ENCODE measurements at places on chromosomes 7 and 10.
A peak's percentile ranks its signal among the peaks of the same experiment; 100 is the strongest.

DNA sequence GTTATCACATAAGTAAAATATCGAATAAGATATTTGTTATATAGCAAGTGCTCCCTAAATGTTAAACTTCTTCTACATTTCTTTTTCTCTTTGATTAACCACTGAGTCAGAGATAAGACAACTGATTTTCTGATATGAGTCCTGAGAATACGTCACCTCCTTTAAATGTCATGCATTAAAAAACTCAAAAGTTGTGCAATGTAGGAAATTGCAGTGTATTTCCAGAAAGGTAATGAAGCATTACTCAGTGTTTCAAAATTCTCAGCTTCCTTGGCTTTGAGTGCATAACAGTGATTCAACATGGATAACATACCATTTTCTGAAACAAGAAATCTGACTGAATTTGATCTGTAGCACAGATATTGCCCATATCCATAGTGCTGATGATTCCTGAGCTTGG, 155.8 kb downstream of the BMPER start:
- DNase-seq: no peak

DNA sequence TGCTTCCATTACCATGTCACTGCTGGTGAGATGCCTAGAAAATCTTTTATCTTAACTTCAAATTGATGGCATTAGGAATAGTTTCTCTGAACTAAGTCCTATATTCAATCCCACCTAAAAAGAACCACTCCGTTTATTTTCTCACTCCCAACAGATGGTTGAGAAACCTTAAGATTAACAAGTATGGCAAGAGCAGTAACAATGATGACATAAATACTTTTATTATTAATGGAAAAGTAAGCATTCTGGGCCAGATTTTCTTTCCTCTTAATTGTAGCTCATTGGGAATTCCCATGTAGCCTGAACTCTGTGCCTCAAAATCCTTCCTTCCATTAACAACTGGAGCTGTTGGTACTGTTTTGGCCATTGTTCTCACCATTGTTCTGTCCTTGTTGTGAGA, 21.1 kb upstream of the FAM13C start:
- DNase-seq: no peak

GRCh38 chr7:2876031-2876731, 32.1 kb upstream of the GNA12 start:
- DNase-seq: no peak

DNA sequence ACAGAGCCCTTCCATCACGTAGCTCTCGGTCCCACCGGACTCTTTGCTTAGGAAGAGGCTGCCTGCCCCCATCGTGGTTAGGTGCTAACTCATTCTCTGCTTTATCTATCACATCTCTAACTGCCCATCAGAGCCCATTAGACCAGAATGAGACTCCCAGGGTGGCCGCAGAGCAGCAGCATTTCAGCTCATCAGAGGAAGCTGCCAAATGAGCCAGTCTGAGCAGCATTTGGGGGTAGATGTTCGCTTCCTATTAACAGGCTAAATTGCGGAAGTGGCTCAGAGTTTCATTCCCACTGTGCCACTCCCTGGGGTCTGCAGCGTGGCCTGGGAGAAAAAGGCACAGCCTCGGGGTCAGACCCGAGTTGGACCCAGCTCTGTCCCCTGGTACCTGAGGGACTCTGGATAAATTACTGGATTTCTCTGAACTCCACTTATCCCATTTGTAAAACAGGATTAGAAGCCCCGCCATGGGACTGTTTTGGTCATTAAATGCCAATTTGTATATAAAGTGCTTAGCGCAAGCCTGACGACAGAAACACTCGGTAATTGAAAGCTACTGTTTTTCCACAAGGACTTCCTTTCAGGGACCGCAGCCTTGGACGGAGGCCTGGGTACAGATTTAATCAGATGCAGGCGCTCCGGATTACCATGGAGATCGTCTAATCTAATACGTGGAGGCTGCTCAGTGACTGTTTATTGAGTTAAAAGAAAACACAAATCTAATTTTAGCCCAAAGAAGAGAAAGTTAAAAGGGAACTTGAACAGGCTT, 73.8 kb upstream of the PRLHR start:
- peak; percentile 55 for DNase-seq

DNA sequence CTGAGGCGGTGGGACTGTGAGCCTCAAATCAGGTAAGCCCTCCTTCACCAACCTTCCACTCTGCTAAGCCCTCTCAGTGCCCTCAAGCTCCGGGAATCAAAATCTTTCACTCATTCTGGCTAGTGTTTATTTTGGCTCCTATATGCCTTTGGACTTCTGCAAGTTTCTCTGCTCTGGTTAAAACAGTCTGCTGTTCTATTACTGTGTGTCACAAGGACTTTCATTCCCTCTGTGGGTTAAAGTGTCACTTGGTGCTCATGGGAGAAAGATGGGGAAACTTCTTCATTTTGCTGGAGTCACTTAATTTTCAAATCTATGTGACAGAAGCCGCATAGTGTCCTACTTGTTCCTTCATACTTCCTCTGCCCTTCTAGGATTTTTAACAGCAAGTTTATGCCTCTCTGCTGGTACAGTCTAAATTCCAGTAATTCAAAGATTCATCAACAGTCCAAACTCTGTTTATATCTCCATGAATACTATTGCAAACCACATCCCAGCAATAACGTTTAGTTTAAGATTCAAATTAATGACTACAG, 61.3 kb downstream of the CD36 start:
- DNase-seq: no peak

- DNase-seq: no peak
These were observed 39.7 kb upstream of the MKRN1 start for GRCh38 chr7:140519007-140519399.

GRCh38 chr7:30396389-30396788, 82.2 kb downstream of the NOD1 start:
- no peak for DNase-seq

DNA sequence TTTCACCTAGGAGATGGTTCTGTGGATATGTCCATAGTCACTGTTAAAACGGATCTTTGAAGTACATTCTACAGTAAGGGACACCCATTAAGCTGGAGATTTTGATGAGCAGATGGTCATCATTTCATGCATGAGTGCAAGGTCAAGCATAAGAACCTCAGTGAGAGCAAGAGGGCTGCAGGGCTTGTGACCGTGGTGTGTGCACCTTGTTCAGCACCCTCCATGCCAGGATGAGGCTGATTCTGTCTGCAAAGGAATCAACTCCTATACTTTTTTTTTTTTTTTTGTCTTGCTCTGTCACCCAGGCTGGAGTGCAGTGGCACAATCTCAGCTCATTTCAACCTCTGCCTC, 17.6 kb downstream of the PDSS1 start:
- peak; percentile 9 for DNase-seq

DNA sequence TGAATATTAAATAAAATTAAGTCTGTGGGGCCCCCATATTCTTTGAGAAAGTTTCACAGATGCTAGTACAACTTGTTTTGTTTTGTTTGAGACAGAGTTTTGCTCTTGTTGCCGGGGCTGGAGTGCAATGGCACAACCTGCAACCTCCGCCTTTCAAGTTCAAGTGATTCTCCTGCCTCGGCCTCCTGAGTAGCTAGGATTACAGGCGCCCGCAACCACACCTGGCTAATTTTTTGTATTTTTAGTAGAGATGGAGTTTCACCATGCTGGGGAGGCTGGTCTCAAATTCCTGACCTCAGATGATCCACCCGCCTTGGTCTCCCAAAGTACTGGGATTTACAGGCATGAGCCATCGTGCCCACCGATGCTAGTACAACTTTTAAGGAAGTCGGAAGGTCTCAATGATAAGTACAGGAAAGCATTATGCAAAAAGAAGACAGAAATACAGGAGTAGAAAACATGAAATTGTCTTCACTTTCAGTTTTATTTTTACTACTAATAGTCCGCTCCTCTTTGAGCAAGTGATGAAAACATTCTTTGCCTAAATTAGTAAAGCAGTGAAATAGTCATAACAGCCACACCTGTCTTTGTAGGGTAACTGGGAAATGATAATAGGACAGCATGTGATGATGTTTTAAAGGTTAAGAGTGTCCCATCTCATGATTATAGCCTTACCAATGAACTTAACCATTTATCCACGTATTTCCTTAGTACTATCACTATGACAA, 147.5 kb downstream of the SEMA3D start:
- DNase-seq: no peak

Data from retina (tissue), 1 donor.